ENCODE measurements at places on chromosomes 12 and 14.

- peak; percentile 55 for DNase-seq
Measured at GRCh38 chr12:51823875-51824565, 24.5 kb downstream of the FIGNL2 start.

- DNase-seq = no peak
Measured at GRCh38 chr14:68586896-68587751, 205.7 kb downstream of the ZFP36L1 start.

- no peak for DNase-seq
Measured at GRCh38 chr12:107242189-107242588, 148.8 kb upstream of the CRY1 start.

- DNase-seq = no peak
Measured at GRCh38 chr12:109656743-109657142, 56.9 kb upstream of the FAM222A start.

DNA sequence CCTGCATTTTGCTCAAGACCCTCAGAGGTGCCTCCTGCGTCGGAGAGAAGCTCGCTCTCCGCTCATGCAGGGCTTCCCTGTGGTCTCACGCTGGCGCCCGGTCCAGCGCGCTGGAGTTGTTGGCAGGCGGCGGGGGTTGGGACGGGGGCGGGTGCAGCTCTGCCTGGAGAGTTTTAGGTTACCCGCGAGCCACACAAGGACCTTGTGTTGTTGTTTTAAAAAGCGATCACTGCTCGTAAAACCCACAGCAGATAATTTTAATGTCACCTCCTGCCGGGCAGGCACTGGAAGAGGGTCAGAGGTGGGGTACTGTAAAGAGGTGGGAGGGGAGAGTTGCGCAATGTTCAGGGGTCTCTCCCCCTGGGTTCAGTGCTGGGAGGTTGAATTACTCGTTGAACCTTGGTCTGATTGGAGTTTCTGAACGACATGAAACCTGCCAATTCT lies 850 bp downstream of the SMOC1 start:
- DNase-seq = no peak

- DNase-seq = no peak
Measured at GRCh38 chr14:24390701-24391468, 7.9 kb upstream of the NYNRIN start.

GRCh38 chr12:71524626-71525025 lies 85.0 kb downstream of the LGR5 start:
- DNase-seq = no peak

GRCh38 chr12:116969615-116970585 lies 59.1 kb downstream of the FBXW8 start:
- no peak for DNase-seq

DNA sequence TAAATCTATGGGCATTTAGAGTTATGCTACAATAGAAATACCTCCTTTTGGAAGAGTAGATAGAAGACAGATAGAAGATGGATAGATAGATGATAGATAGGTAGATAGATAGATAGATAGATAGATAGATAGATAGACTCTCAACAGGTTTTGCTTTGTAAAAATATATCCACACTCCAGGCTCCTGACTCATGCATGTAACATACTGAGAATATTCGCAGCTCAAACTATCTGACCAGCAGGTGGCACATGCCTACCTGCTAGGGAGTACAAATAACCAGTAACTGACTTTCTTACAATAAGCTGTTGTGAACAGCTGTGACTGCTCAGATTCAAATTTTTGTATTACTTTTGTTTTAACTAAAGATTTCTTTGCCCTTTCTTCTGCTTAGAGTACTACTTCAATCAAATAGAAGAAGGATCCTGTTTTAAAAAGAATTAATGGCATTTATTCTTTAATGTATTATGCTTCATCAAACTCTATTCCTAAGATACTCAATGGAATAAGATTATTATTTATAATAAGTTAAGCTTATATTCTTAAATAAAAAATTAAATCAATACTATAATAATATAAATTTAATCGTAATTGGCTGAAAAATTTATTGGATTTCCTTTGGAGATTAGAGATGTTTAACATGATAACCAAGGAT lies 15.8 kb upstream of the CPNE8 start:
- DNase-seq = peak; percentile 61

- DNase-seq = no peak
Measured at GRCh38 chr14:37202265-37202664, 4.5 kb downstream of the MIPOL1 start.
